ENCODE measurements at places on chromosomes 1 and 21. TPM values are rescaled to one million over a fixed set of nuclear protein-coding genes. Genes with fewer than 3 reads are reported as not detected.

GRCh38 chr1:78493451-78493850 is 2.7 kb downstream of the PTGFR start:
- no peak for DNase-seq

FBLIM1 gene
- total RNA-seq, result 114 TPM

AGL gene
- total RNA-seq, result 15.7 TPM

GRCh38 chr1:177964336-177964735 is 5.5 kb downstream of the SEC16B start:
- no peak for DNase-seq

DDR2 gene
- total RNA-seq, result 0.35 TPM

- no peak for DNase-seq
Measured at GRCh38 chr1:26072305-26072704, 4.9 kb upstream of the TRIM63 start.

OR6K2 gene
- total RNA-seq, result not detected

HTR6 gene
- total RNA-seq, result not detected

NBPF4 gene
- 0.70 TPM for total RNA-seq

- no peak for DNase-seq
Measured at GRCh38 chr1:67105508-67105907, 29.3 kb downstream of the C1orf141 start.

GRCh38 chr1:197774466-197775281 is 606 bp downstream of the DENND1B start:
- DNase-seq, result peak; percentile 64

ETNK2 gene
- 16.3 TPM for total RNA-seq

TAS1R2 gene
- not detected for total RNA-seq

ALG14 gene
- 7.7 TPM for total RNA-seq

DNA sequence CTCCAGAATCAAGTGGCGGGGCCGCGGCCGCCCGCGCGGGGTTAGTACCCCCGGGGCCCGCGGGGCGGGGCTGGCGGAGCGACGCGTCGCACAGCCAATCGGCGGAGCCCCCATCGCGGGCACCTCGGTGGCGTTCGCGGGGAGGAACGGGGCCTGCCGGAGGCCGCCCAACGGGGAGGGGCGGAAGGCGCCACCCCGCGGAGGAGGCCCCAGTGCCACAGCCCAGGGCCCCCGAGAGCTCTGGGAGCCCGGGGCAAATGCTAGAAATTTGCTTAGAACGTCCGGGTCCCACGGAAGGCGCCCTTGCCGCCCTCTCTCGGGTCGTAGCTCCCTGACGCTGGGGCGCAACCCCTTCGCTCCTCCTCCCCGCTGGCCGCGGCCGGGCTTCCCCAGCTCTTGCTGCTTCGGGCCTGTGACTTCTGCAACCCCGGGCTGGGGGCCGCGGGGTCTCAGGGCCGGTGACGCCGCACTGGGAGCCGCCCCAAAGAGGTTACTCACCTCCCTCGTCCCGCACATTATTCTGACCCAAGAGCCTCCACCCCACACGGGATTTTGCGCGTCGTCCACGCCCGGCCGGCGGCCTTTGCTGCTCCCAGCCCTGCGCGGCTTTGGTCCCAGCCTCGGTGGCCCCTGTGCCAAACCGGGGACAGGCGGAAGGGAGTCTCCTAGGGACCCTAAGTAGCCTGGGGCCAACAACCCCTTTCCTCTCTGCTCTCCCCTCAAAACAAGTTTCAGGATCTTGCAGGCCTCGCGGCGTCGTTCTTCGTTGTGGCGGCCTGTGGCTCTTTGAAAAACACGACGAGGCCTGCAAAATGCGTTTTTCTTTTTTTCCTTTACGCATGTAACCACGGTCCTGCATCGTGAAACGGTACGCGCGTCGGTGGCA is at the start of gene RUNX3:
Gene RUNX3 (minus strand): TSS at position 17 of the 886 bp plus-strand sequence. CDS start 408 bp downstream, outside the sequence.
- no peak for DNase-seq

MAP10 gene
- total RNA-seq, result not detected

RORC gene
- 0.70 TPM for total RNA-seq

GRCh38 chr1:62058956-62059355 is 135.7 kb upstream of the L1TD1 start:
- no peak for DNase-seq

DNA sequence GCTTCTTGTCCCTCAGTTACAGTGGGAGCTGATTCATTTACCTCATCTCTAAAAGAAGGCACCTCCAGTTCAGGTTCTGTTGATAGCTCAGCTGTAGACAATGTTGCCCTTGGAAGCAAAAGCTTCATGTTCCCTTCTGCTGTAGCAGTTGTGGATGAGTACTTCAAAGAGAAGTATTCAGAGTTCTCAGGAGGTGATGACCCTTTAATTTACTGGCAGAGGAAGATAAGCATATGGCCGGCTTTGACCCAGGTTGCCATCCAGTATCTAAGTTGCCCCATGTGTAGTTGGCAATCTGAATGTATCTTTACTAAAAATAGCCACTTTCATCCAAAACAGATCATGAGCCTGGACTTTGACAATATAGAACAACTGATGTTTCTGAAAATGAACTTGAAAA is 4.5 kb downstream of the ZBED6 start:
- DNase-seq, result no peak

DNA sequence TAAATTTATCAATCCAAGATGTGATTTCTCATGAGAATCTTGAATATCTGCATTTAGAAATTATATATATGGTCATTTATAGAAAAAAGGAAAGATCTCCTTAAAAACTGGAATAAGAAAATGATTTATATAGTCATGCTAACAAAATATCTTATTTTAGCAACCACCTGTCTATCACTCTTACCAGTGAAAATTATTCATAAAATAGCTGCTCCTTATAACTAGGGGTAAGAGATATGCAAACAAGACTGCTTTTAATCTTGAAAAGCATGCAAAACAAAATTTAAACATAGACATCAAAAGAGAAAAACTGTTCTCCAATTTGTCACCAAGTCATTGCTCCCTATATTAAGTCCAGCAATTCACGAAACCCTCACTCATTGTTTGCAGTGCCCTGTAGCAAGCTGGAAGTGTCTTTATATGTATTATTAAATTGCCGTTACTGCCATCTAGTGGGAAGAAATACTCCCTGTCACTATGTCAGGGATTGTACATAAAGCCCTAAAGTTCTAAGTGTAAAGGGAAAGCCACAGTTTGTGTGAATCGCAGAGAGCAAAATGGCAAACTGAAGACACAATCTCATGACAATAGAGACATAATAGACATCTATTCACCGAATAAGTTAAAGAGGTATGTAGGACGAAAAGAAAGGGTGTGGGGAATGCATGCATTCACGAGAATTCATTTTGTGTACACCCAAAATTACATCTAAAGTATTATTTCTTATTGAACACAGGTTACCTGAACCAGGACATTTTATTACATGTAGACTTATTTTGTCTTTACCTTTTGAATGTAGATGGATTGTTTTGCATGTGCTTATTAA is 600.5 kb downstream of the USP25 start:
- no peak for DNase-seq

SYCP1 gene
- not detected for total RNA-seq

OLIG2 gene
- not detected for total RNA-seq

DNA sequence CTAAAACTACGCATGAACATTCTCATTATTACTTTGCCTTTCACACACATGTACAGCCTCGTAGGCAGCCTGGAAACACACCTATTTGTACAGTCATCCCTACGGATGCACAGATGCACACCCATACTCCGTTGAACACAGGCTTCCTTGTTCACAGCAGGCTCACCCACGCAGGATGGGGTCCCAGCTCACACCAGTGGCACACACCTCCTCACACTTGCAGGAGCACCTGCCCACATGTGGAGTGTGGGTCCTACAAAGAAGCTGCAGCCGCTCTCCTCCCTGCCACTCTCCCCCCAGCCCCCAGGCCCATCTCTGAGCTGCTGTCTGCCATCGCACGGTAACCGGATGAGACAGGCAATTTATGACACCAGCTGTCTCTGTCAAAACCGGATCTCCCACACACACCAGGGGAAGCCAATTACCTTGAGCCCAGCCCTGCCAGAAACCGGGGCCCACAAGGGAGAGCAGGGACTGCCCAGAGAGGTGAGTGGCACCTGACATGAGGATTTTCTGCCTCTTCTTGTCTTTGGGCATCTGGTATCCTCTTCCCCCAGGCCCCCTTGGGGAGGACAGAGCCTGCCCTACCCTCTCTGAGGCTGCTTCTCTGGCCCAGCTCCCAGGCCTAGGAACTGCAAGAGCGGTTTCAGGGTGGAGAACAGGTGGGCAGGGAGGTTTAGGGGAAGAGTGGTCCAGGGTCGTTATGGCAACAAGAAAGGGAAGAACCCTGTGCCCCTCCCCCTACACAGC is 175.4 kb downstream of the IGSF21 start:
- DNase-seq, result no peak

DNA sequence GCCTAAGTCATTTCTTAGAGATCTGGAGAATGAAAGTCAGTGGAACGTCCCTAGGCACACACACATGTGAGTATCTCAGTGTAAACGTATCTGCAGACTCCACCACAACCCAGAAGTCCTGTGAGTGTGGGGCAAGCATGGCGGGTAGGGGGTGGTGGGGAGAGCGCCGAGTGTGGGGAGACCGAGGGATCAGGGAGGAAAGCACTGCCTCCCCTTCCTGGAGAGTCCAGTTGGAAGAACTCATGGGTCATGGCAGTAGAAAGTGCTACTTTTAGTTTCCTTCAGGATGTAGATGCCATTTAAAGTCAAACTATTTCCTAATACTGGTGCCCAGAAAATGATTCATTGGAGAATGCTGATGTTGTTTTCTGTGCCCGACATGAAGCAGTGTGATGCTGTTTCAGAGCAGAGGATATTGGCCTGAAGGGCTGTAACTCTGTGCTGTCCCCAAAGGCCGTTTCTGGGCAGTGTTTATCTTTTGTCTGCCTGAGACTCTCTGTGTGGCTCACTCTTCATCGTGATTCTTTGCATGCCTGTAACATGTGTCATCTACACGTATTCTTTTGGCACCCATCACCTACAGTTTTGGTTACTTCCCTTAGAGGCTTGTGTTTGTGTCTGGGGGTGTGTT is 45.7 kb upstream of the TSPAN2 start:
- DNase-seq, result peak; percentile 90

All from PC-9 (cell line).